ENCODE measurements at places on chromosomes 2 and 18.

DNA sequence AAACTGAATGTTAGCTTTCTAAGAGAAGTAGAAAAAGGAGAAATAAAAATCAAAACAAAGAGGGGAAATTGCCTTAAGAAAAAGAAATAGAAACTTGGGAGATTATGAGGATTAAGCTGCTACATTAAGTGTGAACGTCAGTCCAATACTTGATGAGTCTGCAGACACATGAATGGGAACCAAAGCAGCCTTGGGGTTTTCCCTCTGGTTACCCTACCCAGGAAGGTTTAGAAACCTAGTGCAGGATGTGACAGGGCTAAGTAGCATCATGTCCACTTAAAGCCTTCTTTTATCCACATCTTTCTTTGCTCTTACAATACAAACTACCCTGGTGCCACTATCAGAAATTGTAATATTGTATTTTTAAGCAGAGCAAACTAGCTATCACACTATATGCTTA, 22.3 kb downstream of the SLC35F5 start:
- no peak for DNase-seq

DNA sequence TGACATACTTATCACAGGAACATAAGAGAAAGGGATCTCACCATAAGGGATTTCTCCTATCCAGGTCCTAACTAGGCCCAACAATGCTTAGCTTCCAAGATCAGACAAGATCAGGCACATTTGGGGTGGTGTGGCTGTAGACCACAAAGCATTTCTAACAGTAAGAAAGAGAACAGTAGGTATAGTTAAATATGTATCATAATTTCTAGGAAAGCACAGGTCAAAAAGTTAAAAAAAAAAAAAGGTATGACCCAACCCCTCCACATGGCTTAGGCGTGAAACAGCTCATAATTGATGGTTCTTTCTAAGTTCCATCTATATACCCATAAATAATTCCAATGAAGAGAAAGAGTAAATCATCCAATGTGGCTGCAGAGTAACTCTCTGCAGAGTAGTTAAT, 6.9 kb downstream of the PRKD3 start:
- DNase-seq = no peak

GRCh38 chr2:74578408-74578807, 23.9 kb downstream of the DOK1 start:
- DNase-seq = no peak

DNA sequence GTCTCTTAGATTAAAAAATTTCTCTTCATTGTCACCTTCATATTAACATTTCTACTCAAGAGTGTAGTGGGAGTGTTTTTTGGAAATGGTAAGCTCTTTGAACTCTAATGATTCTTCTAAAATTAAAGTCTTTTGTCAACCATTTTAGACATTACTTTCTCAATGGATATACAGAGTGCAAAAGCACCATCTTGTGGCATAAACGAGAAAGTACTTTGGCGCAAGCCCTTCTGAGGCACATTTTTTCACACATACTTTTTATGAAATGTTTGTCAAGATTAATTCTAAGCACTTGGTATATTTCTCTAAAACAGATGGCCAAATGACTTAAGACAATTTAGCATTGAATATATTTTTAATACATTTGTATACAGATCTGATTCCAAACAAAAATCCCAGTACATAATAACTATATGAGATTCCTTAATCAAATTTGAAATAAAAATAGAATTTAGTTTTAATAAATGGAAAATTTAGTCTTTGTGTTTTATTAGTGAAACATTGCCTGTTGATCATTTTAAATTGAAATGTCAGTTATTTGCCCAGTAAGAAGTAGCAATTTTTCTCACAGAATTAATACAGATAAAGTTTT, 63.3 kb upstream of the GALNT5 start:
- DNase-seq = peak; percentile 70

DNA sequence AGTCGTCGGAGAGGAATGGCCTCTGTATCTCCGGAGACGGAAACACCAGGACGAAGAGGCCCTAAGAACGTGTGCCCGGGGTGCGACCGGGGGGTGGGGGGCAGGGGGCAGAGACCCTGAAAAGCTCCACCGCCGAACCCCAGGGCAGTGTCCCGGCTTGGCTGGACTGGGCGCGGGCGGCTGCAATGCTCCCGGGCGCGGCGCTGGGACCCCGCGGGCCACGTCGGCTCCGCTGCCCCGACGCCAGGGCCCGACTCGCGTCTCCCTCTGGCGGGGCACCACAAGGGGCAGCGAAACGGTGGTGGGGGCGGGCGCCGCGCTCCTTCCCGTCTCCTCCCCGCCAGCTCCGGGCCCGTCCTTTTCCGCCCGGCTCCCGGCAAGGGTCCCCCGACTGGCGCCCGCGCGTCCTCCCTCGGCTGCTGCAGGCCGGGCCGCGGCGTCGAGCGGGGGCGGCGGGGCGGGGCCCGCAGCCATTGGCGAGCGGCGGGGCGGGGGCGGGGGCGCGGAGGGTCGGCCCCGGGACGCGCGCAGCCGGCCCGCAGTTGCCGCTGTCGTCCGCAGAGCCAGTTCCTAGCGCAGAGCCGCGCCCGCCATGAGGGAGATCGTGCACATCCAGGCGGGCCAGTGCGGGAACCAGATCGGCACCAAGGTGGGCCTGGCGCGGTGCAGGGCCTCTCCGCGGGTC, at the start of gene TUBB6:
TSS of gene TUBB6 (plus strand) at position 541 of the 685 bp plus-strand sequence. CDS start at position 593, 52 bp downstream.
- peak; percentile 93 for DNase-seq

- no peak for DNase-seq
These were observed 51.7 kb downstream of the NCKAP5 start for GRCh38 chr2:133516405-133517026.

GRCh38 chr2:143694335-143694734, 565.1 kb downstream of the ARHGAP15 start:
- no peak for DNase-seq

DNA sequence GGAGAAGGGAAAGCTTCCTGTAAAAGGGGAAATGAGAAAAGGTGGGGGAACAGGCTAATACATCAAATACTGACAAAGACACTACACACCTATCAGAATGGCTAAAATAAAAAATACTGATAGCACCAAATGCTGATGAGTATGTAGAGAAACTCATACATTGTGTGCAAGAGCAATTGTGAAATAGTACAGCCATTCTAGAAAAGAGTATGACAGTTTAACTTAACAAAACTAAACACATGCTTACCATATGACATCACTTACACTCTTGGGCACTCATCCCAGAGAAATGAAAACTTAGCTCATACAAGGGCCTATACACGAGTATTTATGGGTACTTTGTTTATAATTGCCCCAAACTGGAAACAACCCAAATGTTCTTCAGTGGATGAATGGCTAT, 53.4 kb downstream of the ZNF638 start:
- peak; percentile 80 for DNase-seq

GRCh38 chr2:20438334-20439192, 8.3 kb upstream of the RHOB start:
- DNase-seq = peak; percentile 81

DNA sequence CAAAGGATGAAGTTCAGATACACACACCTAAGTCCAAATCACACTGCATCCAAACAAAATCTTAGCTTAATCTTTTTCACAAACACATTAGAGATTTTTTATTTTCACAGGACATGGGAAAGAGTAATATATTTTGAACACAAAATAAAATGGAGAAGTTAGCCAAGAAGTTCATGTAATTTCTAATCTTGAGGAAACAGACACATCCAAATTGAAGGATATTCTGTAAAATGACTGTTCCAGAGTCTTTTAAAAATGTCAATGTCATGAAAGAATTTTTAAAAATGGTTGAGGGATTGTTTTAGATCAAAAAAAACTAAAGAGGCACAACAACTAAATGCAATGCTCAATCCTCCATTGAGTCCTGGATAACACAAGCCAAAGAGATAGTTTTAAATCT, 12.4 kb upstream of the RAPGEF4 start:
- no peak for DNase-seq

- no peak for DNase-seq
These were observed 109.5 kb downstream of the SP3 start for GRCh38 chr2:173855661-173856060.

- DNase-seq = no peak
These were observed 694.2 kb downstream of the EPHA4 start for GRCh38 chr2:220877897-220878296.

GRCh38 chr18:3720818-3721545, 271.0 kb downstream of the TGIF1 start:
- DNase-seq = no peak

DNA sequence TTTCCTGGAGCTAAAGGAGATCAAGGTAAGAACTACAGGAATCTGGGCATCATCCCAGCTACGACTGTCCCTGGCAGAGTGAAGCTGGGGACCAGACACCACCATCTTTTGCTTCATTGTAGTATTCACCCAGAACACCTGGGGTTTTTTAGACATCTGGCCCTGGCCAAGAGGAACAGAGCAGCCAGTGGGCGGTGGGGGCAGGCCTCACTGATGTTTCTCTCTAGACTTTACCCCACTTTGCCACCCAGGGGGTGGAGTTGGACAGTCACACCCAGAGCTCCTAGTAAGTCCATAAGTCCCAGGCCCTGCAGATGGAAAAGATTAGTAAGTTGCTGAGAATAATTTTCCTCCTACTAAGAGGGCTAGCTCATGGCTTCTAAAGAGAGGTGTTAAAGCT, 39.6 kb downstream of the MARCO start:
- DNase-seq = no peak

- DNase-seq = no peak
These were observed 304.8 kb upstream of the SOX11 start for GRCh38 chr2:5387406-5387805.

DNA sequence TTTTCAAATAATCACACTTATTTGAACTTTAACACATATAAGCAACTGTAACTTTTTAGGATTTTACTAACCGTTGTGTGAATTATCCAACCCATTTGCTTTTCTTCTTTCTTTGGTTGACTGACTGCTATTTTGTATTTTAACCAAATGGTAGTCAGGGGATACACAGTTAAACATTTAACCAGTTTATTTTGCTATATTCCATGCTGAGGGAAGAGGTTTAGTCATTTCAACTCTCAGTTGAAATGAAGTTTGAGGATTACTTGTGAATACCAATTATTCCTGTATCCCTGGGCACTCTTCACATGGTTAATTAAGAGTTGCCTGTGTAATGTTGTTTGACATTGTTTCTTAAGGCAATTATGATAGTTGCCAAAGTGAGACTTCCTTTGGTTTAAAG, 1.9 kb downstream of the SPAG16 start:
- DNase-seq = no peak

GRCh38 chr2:204982303-204982702, 437.0 kb downstream of the PARD3B start:
- peak; percentile 5 for DNase-seq

GRCh38 chr18:30781601-30782000, 260.9 kb downstream of the DSC3 start:
- DNase-seq = no peak

DNA sequence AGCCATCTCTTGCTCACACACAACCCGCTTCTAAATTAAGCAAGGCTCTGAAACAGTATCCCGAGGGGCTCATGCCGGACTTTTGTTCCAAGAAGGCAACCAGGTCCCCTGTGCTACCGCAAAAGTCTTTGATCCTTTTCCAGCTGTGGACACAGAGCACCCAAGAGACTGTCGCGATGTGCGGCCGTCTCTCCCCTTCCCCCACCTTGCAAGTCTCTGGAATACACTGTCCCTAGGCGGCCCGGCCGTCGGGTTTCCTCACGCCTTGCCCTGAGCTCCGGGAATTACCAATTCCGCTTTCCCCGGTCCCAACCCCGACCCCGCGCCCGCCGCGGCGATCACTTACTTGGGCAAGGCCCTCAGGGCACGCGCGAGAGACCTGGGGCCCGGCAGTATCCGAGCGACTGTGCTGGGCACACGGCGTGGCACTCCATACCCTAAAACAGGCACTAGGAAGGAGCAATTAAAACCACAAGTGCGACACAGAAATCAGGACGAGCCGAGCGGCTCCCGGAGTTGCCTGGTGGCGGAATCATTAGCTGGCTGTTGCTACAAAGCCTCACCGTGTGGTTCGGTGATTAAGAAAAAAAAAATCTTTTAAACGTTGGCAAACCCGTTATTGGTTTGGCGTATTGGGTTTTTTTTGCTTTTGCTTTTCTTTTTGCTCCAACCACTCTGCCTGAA, 2.2 kb upstream of the DLX1 start:
- no peak for DNase-seq

DNA sequence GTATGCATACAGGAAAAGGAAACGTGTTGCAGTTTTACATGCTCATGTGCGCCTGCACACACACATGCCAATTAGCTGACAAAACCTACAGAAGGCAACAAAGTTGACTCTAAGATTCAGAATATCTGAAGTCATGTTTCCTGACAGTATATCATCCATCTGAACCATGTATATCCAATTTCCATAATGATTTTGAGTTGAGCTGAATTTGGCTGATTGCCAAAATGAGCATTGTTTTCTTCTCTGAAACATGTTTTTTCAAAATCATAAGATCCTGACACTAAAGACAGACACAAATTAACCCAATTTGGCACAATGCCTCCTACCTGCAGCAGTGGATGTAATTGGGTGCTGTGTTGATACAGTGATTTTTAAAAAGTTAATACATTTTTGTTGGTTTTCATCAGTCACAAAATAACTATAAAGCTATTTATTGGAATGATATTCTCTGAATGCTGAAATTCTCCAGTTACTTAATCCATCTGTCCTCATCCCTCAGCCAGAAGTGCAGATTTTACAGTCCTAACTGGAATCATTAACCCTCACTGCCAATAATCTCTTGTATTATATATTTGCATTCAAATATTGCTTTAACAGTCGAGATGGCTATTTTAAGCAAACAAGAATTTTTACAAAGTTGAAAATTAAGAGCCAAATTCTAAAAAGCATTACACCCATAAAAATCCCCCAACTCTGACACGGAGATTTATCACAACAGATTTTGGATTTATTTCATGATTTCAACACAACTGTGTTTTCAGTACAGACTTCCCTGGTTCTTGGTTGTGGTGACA, 161.7 kb upstream of the LMAN1 start:
- DNase-seq = no peak

DNA sequence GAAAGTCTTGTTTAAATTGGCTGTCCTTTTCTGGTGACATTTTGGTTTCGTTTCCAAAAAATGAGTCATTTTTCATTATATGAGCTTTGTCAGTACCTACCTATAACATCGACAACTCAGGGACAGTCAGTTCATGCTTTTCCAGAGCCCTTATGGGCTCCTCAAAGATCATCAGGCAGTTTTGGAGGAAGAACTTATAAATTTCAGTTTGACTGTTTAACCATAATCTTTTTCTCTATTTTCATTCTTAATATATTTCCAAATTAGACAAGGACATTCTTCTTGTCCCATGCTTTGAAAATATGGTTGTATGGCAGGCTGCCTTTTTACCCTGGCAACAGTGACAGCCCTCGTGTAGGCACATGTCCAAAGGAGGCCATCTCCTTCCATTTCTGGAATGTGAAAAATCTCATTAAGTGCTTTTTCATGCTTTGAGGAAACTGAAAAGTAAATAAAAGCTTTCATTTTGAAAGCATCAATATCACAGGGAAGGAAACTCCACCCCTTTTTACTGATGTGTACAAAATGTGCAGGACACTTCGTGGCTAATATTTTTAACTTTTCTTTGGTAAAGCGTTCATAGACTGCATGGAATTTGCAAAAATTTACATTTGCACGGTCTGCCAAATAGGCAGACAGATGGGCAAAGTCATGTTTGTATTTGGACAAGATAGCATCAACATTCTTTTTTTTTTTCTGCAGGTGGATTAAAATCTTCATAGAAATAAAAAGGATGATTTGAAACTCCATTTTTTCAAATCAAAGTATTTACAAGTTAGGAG, 7.2 kb upstream of the PROC start:
- peak; percentile 90 for DNase-seq

GRCh38 chr2:144041612-144042011, 478.3 kb downstream of the ZEB2 start:
- DNase-seq = no peak

GRCh38 chr2:152743002-152743401, 24.6 kb downstream of the ARL6IP6 start:
- DNase-seq = no peak
